ENCODE measurements at places on chromosomes 13 and 19. TPM values are rescaled to one million over a fixed set of nuclear protein-coding genes. Genes with fewer than 3 reads are reported as not detected.

GRCh38 chr19:4587527-4587926 is 28.0 kb upstream of the SEMA6B start:
- no peak for DNase-seq

GRCh38 chr13:97539651-97540610 is 106.0 kb downstream of the RAP2A start:
- no peak for DNase-seq

The EMC10 gene
- 39.1 TPM for total RNA-seq

- DNase-seq, result no peak
These were observed 10.7 kb downstream of the TPGS1 start for GRCh38 chr19:517721-518597.

DNA sequence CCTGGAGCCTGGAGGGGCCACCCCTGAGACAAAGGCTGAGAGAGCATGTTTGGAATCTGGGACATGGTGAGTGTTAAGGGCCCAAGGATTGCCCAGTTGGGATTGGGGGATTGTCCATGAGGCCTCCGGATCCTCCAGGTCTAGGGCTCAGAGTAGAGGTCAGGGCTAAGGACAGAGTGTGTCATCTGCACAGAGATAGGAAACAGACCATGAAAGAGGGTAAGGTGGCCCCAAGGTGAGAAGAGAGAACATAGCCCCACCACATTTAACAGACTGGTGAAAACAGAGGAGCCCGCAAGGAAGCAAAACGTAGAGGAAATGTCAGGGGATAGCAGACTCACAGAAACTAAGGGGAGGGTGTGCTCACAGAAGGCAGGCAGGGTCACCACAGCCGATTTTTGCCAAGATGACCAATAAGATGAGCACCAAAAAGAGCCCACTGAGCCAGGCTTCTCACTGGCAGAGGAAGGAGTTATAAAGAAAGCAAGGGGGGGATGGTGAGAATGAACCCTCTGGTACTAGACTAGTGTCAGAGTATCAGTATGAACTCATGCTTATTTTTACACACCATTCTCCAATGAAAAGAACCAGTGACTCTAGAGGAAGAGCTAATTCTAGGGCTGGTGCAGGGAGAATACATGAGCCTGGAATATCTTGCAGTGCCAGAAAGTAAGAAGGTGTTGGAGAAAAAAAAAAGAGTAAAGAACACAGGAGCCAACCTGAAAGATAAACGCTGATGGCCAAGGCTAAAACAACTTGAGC is 17.5 kb downstream of the DYRK1B start:
- DNase-seq, result no peak

- DNase-seq, result no peak
These were observed 453 bp downstream of the ZNF256 start for GRCh38 chr19:57947088-57947418.

- no peak for DNase-seq
These were observed 1829.0 kb upstream of the MIR17HG start for GRCh38 chr13:89518289-89519077.

- DNase-seq, result no peak
These were observed 45.0 kb upstream of the ZMYM5 start for GRCh38 chr13:19908350-19908986.

The MBD3L3 gene
- not detected for total RNA-seq

- DNase-seq, result no peak
These were observed 191.8 kb upstream of the NBEA start for GRCh38 chr13:34750078-34750931.

The BIVM gene
- not detected for total RNA-seq

DNA sequence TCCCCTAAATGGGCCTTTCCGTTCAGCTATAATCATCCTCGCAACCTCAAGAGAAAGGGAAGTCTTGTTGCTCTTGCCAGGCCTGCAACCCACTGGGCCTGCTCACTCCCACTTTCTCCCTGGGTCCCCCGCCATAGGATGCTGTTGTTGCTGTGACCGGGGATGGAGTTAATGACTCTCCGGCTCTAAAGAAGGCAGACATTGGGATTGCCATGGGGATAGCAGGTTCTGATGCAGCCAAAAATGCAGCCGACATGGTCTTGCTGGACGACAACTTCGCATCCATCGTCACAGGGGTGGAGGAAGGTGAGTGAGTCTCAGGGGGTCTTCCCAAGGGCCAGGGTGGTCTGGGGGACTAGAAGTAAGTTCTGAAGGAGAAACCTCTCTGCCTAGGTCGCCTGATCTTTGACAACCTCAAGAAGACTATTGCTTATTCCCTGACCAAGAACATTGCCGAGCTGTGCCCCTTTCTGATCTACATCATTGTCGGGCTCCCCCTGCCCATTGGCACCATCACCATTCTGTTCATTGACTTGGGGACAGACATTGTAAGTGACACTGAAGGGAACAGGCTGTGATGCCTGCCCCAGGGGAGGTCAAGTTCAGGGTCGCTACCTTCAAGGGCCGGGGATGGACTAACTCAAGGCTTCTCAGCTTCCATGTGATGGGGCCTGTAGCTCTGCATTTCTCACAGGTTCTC is 26.8 kb downstream of the ATP12A start:
- no peak for DNase-seq

DNA sequence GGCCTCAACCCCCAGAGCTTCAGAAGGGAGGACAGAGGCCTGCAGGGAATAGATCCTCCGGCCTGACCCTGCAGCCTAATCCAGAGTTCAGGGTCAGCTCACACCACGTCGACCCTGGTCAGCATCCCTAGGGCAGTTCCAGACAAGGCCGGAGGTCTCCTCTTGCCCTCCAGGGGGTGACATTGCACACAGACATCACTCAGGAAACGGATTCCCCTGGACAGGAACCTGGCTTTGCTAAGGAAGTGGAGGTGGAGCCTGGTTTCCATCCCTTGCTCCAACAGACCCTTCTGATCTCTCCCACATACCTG is 969 bp upstream of the CEACAM5 start:
- no peak for DNase-seq

- DNase-seq, result no peak
These were observed 44.9 kb downstream of the ZNF611 start for GRCh38 chr19:52689843-52690368.

DNA sequence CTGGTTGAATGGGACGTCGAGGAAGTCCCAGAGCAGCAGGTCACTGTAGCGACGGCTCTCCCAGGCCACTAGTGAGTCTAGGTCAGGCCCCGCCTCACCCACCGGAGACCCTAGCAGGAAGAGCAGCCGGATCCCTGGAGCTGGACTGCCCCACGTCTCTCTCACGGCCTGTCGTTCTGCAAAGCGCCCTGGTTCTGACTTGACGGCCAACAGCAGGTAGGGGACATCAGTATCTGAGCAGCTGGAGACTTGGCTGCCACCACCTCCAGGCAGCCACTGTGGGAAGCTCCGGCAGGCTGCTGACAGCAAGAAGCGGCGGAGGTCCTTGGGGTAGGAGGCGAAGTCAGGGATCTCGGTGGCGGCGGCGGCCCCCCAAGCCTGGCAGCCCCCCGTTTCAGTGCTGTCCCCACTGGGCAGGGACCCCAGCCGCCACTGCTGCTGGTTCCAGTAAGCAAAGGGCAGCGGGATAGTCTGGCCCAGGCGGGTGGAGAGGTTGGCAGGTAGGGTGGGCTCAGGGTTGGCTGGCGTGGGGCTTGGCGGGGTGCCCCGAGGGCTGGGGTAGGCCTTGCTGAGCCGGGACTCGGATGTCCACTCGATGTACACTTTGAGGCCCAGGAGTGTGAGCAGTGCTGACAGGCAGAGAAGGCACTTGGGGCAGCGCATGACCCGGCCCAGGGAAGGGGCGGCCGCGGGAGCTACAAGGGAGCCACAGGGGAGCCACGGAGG is 895 bp downstream of the B3GNT8 start:
- DNase-seq, result no peak

The CGB1 gene
- total RNA-seq, result not detected

DNA sequence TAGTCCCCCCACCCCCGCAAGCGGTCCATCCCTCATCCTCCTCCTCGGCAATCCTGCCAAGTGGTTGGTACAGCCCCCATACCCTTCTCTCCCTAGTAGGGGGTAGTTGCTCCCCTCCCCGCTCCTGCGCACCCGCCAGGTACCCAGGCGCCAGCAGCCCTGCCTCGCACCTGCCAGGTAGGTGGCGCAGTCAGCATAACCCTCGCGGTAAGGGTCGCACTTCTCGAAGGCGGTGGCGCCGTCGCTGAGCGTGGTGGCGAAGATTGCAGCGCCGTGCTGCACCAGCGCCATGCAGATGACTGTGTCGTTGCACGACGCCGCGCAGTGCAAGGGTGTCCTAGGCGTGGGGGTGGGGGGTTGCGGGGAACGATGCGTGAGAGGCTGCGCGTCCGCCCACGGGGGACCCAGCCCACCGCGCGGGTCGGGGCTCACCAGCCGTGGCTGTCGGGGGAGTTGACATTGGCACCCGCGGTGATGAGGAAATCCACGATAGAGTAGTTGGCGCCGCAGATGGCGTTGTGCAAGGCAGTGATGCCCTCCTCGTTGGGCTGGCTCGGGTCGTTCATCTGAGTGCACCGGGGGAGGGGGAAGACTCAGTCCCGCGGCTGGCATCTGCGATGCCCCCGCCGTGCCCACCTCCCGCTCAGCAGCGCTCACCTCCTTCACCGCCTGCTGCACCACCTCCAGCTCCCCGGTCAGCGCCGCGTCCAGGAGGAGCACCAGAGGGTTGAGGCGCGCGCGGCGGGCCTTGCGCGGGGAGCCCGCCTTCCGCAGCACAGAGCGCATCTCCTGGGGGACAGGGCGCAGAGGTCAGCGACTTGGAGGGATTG is 15.2 kb upstream of the ERCC2 start:
- no peak for DNase-seq

- no peak for DNase-seq
These were observed 1.8 kb downstream of the TEX29 start for GRCh38 chr13:111322001-111322915.

The ZNF625 gene
- 10.0 TPM for total RNA-seq

GRCh38 chr13:30898070-30898469 is 8.0 kb upstream of the MEDAG start:
- no peak for DNase-seq

DNA sequence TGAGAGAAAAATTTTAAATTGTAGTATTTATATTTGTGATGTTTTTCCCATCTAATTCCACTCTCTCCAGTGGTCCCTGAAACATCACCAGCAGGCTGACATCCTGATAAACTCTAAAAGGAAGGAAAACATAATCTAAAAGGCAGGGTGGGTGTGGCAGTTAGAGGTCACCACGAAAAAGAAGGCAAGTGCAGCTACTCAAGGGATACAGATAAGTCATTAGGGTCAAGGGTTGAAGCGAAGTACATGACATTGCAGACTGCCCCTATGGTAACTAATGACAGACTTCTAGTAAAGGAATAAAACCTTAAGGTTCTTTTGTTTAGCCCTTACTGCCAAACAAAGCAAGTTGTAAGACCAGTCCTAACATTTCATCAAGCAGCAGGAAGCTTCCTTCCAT is 6.0 kb upstream of the NEK3 start:
- no peak for DNase-seq

Data from OCI-LY7 (cell line).